ENCODE measurements at places on chromosomes 5 and 9.
A peak's percentile ranks its signal among the peaks of the same experiment; 100 is the strongest.

GRCh38 chr5:33588654-33589372 lies 148.0 kb downstream of the TARS1 start:
- DNase-seq: no peak

GRCh38 chr5:141786700-141787099 lies 91.5 kb downstream of the PCDH1 start:
- no peak for DNase-seq

DNA sequence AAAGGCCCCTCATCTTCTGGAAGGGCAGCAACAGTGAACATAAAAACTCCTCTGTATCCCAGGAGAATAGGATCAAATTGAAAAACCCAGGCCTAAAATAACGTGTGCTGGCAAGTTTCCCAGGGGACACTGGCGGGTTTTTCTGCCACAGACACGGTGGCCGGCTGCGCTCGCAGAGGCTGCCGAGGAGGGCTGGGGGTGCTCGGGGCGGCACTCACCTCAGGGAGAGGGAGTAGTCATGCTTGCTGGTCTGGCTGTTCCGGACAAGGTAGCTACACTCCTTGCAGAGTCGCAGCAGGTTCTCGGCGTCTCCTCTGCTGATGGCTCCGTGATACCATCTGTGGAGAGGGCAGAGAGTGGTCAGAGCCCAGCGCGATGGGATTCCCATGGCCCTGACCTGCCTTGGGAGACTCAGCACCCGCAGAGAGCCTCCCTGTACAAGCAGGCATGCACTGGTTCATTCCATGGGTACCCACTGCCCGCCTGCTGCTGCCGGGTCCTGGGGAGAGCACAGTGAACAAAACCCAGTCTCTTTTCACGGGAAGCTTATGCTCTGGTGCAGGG lies 44.6 kb upstream of the SLC25A51 start:
- DNase-seq: no peak

DNA sequence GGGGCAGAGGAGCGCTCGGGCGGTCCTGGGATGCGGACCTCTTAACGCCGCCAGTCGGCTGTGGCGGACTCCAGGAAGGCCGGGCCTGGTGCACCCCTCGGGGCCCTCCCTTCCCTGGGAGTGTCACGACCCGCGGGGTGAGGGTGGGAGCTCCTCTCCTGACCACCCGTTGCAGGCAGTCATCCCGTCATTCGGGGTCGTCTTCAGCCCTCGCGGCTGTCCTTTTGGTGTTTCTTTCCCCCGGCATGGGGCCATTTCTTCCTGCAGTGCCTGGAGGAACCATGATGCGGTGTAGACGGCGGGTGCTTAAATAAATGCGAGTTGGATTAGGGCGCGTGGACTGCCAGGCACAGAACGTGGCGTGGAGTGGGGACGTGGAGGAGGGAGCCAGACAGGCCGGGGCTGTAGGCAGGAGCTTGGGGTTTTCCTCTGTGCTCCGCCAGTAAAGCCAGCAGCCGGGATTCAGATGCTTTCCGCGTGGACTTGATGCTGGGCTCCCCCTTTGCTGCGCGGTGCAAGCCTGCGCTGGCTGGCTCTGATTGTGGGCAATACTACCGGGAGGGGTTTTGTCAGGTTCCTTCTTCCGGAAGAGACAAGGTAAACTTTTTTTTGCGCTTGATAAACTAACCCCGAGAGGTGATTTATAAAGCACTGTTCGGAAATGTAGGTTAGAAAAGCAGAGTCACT lies 868 bp downstream of the KDM4C start:
- peak; percentile 35 for DNase-seq

DNA sequence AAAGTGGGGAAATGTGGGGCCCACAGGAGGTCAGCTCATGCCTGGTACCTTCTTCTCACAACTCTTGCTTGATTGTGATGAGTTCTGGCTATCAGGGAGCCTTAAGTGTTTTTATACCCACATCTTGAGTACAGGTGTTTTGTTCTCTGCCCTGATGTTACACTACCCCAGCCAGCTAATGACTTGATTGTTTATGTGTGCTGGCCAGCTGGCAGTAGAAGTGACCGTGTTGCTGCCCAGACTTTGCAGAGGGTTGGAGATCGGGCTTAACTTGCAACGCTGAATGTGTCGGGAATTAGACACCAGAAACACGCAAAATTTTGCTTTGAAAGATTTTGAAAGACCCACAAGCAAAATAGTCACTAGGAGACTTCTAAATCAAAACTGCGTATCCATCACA lies 16.9 kb upstream of the ZDHHC11B start:
- DNase-seq: no peak

GRCh38 chr9:34158362-34158869 lies 20.4 kb upstream of the UBAP1 start:
- DNase-seq: no peak

- peak; percentile 74 for DNase-seq
Observed at GRCh38 chr5:172855597-172856292, 21.7 kb downstream of the ERGIC1 start.

- DNase-seq: no peak
Observed at GRCh38 chr5:76269259-76269931, 133.7 kb upstream of the IQGAP2 start.

DNA sequence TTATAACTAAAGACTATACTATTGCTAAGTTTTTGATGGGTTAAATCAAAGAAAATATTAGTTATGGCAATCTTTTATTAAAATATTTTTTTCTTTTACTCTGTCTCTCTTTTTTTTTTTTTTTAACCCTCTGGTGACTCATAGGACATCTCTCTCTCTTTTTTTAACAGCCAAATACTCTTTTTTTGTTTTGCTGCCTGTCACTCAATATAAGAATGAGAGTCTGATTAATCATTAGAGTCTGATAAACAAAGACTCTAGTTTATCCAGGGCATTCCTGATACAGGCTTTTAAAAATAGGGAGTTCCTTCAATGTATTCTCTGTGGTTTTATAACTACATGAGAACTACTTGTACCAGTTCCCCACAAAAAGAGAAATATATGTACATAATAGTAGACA lies 77.3 kb downstream of the SLC38A9 start:
- DNase-seq: no peak

- DNase-seq: no peak
Observed at GRCh38 chr9:16361118-16361517, 509.4 kb downstream of the BNC2 start.

- no peak for DNase-seq
Observed at GRCh38 chr5:91132550-91132949, 250.6 kb downstream of the ARRDC3 start.

- DNase-seq: no peak
Observed at GRCh38 chr5:61670941-61671340, 338.9 kb downstream of the ZSWIM6 start.

DNA sequence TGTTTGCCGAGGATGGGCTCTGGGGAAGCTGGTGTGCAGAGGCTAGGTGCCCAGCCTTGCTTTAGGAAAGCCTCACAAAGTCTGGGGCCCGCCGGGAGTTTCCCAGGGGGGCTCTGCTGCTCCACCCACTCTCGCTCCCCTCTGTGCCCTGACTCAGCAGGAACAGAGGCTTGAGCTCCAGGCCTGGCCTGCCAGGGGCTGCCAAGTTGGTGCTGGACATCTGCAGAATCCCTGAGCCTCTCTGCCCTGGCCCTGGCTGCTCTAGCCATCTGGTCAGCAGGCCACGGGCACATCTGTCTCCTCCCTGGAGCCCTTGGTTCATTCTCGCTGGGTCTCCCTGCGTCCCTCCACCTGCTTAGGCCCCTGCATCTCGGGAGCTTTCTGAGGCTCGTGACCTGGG lies 647 bp upstream of the ADAMTSL2 start:
- no peak for DNase-seq

- DNase-seq: peak; percentile 76
Observed at GRCh38 chr5:154435226-154435625, 10.6 kb upstream of the SAP30L start.

GRCh38 chr9:78301466-78301865 lies 4.5 kb downstream of the PSAT1 start:
- no peak for DNase-seq

DNA sequence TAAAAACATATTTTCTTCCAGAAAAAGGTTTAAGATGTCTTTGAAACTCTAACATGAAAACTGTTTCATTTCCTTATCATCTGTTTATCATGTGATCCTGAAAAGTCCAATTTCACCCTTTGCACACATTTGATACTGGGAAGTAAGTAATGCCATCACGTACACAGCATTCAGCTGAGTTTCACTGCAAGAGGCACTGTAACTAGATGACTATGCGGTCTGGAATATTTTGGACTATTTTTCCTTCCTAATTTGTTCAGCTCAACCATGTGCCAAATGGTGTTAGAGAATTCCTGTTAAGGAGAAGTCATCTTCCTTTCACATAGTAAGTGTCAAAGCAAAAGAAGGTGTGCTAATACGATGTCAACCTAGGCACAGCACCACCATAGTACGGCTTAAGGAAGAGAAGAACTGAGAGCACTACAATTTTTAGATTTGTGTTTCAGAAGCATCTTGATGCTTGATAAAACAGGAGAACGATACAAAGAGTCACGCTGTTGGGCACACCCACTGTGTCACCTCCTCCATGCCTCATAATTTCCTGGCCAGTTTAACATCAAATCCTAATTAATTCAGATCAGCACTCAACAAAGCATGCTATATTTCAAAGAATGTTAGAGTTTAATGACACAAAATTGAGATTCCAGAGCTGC lies 77.5 kb downstream of the GNAQ start:
- DNase-seq: no peak

DNA sequence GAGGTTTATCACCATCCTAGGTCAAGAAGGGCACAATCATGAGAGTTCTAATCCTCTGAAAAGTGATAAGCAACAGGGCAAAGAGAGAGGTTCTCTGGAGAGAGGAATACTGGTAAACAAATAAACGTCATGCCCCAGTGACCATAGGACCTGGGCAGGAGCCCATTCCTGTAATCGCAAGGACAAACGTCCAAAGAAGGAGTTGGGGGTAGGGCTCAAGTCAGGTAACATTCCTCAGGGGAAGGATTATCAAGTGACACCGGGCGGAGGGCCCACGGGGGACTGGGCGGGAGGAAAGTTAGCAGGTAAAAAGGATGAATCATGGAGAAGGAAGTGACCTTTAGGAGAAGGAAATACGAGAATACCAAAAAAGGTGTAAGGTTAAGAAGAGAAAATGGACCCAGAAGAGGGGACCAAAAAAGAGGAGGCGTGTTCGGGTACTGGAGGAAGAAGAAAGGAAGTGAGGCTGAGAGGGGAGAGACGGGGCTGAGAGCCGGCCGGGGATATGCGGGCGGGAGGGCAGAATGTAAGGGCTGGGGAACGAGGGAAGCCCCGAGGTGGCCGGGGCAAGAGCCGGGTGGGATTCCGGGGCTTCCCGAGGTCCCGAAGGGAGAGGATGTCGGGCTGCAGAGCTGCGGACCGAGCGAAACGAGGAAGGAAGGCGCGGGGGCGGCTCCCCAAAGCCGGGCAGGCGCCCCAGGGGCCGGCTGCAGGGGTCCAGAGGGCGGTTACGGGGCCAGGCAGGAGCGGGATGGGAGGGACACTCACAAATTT lies 583 bp downstream of the DIAPH1 start:
- peak; percentile 52 for DNase-seq

DNA sequence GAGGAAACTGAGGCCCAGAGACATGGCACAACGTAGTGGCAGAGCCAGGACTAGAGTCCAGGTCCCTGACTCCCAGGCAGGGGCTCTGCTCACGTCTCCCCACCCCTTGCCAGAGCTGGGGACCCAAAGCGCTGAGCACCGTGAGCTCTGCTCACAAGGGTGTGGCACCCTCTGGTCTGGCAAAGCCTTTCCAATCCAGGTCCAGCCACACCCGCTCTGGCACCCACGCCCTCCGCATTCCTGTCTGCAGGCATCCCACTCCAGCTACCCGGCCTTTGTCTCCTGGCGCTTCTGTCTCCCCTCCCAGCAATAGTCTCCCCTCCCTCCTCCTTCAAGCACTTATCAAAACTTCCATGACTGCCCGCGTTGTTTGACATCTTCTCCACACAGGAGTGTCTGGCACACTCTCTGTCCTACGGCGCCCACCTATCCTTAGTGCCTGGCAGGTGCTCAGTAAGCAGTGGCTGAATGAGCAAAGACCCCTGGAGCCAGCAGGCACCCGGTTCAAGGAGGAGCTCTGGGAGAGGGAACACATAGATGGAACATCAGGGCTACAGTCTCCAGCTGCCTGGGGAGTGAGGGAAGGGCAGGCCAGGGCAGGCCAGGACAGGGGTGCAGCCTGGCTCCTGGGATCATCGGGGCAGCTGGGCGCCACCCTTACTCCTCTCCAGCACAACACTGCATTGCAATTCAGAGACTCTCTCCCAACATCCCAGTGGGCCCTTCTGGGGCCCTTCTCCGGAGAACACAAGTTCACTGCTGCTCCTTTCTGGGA lies 12.0 kb downstream of the HIGD2A start:
- DNase-seq: no peak

DNA sequence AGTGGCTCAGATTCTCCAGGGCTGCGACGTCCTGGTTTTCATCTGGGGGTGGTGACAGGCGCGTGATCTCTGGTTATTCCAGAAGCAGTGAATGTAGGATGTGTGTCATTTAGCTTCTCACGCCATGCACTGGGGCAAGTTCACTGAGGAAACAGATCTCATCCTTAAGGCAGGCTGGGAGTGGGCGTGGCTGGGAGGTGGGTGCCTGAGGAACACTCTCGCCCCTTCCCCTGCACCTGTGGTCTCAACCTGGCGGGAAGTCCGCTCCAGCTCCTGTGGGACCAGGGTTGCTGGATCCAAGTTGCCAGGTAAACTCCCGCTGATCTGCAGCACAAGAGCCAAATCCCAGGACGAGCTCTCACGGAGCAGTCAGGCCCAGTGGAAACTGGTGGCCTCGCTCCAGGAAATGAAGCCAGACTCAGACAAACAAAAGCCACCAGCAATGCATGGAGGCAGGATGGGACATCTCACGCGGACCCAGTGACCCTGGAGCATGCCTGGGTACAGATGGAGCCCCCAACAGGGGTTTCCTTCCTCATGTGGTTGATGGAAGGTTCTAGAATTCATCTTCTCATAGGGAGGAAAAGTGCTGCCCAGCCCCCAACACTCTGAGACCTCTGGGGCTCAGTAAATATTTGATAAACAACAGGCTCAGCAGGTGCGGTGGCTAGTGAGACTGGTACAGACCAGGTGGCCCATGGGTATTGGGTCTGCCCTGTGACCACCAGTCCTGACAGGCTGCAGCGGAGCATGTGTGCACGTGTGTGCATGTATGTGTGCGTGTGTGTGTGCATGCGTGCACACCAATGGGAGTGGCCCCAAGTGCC lies 16.3 kb upstream of the SLC12A7 start:
- no peak for DNase-seq

DNA sequence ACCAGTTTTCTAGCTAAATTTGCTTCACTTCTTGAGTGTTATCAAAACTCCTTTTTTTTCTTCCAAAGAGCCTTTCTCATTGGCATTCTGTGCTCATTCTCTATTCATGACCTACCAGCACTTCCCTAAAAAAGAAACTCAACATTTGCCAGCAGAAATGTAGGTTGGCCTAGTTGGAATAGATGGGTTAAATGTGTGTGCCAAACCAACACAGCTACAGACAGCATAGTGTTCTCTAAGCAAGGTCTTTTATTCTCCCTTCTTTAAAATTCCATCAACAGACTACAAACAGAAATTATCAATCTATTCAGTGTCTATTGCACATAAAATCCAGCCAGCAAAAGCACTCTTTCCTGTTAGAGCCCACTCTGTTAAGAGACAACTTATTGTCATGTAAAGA lies 255.8 kb upstream of the PUM3 start:
- DNase-seq: no peak

DNA sequence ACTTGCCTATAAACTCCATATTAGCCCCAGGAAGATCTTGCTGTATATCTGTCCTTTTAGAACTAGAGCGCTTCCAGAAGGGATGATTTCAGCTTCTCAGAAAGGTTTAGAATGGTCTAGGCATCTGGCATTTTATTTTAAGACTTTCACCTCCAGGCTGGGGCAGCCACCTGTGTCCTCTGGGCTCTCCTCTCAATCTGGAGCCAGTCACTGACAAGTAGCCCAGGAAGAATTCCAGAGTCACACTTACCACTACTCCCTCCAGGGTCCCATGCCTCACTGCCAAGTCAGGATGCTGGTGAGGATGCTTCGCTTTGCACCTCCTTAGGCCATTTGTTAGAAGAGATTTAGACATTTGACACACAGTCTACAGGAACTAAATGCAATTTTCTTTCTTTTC lies 20.8 kb downstream of the B4GALT1 start:
- peak; percentile 43 for DNase-seq
